ENCODE measurements at places on chromosomes 6 and 20.

- DNase-seq = no peak
These were observed 373.8 kb downstream of the GJA1 start for GRCh38 chr6:121809211-121809610.

DNA sequence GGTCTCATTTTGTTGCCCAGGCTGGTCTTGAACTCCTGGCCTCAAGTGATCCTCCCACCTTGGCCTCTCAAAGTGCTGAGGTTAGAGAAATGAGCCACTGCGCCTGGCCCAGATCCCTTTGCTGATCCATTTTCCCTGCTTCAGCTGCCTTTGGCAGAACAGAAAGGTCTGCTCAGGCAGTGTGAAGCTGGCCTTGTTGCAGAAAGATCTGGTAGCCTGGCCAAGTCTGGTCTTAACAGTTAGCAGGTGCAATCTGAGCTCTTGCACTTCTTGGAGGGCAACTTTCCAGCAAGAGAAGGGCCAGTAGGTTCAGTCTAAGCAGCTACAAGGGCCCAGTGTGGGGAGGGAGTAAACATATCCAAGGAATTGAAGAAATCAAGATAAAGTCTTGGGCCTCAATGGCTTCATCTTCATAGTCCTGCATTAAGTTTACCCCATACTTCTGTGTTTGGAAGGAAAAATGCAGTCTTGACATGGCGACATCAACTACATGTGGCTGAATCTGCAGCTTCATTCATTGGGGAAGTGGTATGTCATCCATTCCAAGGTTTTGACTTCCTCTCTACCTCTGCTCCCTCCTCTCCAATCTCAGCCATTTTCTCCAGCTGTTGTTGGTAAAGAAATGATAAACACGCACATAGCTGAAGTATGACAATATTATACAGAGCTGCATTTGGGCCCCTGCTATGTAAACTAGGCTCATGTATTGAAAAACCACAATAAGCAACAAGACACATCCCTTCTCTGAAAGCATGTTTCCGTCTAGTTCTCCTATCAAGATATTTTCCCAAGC, 39.0 kb upstream of the NEDD9 start:
- DNase-seq = no peak

DNA sequence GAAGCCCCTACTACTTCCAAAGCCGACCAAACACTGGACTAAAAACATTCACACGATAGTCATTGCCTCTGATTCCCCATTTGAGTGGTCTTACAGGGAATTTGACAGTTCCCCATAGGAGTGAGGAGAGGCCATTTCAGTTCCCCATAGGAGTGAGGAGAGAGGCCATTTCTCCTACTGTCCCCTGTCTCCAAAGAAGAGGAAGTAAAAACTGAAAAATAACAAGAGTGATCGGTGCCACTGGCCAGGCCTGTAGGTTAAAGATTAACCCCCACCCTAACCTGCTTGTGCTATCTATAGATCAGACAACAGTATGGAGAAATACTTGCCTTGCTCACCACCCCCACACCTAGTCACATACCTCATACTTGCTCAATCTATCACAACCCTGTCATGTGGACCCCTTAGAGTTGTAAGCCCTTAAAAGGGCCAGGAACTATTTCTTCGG, 204.0 kb upstream of the MOCS1 start:
- DNase-seq = no peak

GRCh38 chr6:137787016-137787415, 80.0 kb upstream of the TNFAIP3 start:
- no peak for DNase-seq

Data from AG04449 (cell line).